ENCODE measurements at places on chromosomes 2 and 18. TPM values are rescaled to one million over a fixed set of nuclear protein-coding genes. Genes with fewer than 3 reads are reported as not detected.

DNA sequence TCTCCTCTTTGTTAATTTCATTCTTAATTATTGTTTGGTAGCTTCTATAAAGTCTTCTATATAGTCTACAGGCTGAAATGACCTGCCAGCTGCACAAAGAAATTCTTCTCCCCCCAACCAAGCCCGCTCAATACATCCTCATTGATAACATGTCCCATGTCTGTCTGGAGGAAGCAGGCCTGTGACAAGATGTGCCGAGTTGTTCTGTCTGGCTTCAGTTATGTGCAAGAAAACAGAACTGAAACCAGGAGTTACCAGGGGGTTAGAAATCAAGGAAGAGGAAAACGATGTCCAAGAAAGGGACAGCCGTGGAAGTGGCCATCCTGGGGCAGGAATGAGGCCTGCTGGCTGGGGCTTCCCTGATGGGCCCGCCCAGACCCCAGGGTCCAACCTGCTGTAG lies 57.6 kb downstream of the MTCL1 start:
- DNase-seq = no peak

DNA sequence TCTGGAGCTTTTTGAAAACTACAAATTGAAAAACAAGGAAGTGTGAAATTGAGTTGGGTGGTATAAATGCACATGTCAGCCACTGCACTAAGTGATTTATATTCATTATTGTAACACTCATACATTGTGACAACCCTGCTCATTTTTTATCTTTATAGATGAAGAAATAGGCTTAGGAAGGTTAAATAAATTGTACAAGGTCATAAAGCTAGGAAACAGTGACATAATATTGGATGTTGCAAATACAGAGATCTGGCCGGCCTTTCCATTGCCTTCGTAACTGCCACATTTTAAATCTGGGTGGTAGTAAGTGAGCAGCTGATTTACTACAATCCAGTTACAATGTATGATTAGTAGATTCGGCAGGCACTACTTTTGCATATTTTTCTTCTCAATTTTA lies 76.6 kb upstream of the LPIN2 start:
- DNase-seq = no peak

DNA sequence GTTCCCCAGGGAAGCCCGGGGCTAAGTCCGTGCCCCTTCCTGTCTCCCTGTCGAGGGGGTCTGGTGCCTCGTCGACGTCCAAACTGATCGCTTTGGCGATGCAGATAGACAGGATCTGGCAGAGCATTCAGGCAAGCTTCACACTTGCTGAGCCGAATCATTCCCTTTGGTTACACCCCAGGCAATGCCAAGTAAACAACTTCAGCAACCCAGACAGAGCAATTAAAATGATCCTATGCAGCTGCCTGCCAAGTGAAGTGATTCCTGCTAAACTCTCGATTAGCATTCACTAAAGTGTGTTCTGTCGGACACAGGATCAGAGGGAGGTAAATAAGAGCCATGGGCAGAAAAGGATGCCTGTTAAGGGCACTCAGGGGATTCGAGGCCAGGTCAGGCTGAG lies 108.2 kb upstream of the RAB12 start:
- DNase-seq = no peak

The SPP2 gene
- total RNA-seq = not detected

The NYAP2 gene
- total RNA-seq = not detected

The KRTCAP3 gene
- total RNA-seq = not detected

DNA sequence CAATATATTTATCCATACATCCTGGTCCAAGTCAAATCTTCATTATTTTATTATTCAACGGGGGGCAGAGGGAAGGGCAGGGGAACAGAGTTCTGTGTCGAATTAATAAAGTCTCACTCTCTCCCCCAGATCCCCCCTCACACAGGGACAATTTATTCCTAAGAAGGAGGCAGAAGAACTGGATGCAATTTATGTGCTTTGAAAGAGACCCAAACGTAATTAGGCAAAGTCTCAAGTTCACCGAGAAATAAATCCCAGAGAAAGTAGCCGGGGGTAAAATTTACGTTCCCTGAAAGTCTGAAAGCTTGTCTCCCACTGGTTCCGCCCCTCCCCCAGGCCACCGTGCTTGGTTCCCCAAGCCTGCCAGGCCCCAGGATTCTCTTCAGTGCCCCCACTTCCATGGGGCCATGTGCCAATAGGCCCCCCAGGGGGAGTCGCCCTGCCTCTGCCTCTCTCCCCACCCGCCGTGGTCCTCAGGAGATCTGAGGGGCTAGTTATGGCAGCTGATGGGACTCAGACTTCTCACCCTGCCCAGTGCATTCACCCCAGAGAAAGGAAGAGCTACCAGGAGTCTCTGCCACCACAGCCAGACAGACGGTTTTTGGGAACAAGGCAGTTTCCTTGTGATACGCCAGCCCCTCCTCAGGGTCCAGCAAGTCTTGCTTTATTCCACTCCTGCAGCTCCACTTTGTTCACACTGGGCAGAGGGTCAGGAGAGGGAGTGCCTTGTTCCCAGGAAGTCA lies 215.5 kb downstream of the CYP26B1 start:
- DNase-seq = no peak

DNA sequence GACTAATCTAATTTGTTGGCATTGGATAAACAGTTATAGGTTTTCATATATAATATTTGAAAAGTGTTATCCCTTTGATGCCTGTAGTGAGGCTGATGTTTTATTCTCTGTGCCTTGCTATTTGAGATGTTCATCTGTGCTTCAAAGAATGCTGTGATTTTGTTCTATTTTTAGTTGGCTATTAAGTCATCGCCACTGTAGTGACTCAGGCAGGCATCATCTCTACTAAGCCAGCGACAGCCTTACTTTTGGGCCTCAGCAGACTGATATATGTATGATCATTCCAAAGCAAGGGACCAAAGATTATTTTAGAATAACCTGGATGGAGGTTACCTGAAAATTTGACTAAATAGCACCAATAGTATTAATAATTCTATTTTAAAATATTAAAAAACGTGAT lies 1674.5 kb upstream of the NXPH2 start:
- peak; percentile 77 for DNase-seq

Measured in LHCN-M2 (cell line).